ENCODE measurements at places on chromosomes 6 and 20.

DNA sequence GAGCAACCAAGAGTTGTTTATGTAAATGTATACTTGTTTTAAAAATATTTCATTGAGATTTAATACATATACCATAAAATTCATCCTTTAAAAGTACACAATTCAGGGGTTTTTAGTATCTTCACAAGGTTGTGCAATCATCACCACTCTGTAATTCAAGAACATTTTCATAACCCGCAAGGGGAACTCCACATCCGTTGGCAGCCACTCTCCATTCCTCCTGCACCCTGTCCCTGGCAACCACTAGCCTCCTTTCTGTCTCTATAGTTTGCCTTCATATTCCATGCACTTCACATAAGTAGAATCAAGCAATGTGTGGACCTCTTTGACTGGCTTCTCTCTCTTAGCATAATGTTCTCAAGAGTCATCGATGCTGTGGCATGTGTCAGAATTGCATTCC lies 104.2 kb upstream of the PDE10A start:
- no peak for DNase-seq

DNA sequence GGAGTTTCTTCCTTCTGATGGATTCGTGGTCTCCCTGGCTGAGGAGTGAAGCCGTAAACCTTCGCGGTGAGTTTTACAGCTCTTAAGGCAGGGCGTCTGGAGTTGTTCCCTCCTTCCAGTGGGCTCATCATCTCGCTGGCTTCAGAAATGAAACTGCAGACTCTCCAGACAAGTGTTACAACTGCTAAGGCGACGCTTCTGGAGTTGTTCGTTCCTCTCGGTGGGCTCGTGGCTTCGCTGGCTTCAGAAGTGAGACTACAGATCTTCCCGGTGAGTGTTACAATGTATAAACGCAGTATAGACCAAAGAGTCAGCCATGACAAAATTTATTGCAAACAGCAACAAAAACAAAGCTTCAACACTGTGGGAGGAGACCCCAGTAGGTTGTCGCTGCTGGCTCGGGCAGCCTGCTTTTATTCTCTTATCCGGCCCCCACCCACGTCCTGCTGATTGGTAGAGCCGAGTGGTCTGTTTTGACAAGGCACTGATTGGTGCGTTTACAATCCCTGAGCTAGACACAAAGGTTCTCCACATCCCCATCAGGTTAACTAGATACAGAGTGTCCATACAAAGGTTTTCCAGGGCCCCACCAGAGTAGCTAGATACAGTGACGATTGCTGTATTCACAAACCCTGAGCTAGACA lies 113.2 kb downstream of the GPX5 start:
- DNase-seq: no peak

- no peak for DNase-seq
These were observed 82.7 kb downstream of the DLL1 start for GRCh38 chr6:170208182-170208601.

GRCh38 chr20:43507150-43508080 lies at the start of gene L3MBTL1:
Gene L3MBTL1, plus strand, starts transcription at chr20:43507697. Its CDS starts 5,807 bp downstream, at chr20:43513504.
- DNase-seq: peak; percentile 53

- no peak for DNase-seq
These were observed 77.7 kb upstream of the ZFP64 start for GRCh38 chr20:52269321-52269720.

DNA sequence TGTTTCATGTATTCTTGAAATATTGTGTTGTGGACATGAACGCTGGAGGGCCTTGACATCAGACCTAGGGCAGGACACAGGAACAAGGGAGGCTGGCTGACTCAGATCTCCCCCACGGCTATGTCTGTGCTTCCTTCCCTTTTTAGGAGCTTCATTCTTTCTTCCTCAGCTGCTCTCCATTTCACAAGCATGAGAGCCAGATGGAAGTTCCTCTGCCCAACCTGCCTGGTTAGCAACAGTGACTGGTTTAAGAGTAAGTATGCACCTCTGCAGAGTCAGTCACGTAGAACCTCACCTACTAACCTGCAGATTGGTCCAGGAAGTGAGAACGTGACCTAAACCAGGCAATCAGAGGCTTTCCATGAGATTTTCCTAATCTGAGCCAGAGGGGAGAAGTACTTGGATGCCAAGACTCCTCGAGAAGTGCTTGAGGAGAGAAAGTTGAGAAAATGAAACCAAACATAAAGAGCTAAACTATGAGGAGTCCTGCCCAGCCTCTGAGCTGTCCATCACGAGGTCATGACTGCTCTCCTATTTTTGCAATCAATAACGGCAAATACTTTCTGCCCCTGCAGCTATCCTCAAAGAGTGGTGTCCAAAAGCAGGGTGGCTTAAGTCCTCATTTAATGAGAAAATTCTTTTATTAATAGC lies 465.2 kb upstream of the CITED2 start:
- DNase-seq: no peak

- no peak for DNase-seq
These were observed 318.5 kb downstream of the QKI start for GRCh38 chr6:163733061-163733460.

DNA sequence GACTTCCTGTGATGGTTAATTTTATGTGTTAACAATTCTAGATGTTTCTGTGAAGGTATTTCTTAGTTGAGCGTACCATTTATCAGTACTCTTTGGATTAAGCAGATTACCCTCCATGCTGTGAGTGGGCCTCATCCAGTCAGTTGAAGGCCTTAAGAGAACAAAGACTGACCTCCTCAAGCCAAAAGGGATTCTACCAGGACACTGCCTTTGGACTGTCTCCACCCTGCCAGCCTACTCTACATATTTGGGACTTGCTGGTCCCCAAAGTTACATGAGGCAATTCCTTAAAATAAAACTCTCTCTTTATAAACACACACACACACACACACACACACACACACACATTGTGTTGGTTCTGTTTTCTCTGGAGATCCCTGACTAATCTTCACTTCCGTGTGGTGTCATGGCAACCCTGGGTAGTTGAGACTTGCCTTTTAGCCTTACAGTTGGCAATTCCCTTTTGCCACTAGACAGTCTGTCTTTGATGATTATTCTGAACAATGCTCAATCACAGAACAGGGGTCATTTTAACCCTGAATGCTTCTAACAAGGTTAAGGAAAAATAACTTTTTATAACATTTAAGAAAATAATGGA lies 32.2 kb downstream of the MRAP2 start:
- no peak for DNase-seq

All from renal cortex interstitium (tissue), 15 donors.